ENCODE measurements at places on chromosomes 5 and 9.
A peak's percentile ranks its signal among the peaks of the same experiment; 100 is the strongest.

- no peak for DNase-seq
Observed at GRCh38 chr5:95565280-95565920, 10.5 kb downstream of the ARSK start.

GRCh38 chr9:114080773-114081440 lies 2.8 kb upstream of the AMBP start:
- no peak for DNase-seq

DNA sequence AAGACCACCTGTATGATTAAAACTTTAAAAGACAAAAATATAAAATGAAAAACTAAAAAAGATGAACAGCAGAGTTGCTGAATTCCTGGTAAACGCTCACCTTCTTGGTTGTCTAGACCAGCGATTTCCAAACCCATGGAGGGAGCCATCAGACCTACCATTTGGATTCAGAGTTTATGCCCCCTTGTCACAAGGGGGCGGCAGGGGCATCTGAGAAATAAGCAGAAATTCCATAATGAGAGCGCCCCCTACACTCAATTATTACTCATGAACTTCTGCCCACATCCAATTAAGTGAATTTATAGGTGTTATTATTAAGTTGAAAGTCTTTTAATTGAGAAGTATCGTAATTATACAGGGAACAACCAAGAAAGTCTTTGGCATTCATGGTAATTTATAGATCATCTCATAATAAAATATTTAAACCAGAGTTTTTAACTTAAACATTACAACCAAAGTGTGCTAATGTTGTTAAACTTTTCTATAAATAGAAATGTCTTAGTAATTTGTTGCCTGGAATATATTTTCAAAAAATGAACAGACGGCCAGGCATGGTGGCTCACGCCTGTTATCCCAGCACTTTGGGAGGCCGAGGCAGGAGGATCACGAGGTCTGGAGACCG lies 35.2 kb upstream of the SPATA31C2 start:
- peak; percentile 11 for DNase-seq

DNA sequence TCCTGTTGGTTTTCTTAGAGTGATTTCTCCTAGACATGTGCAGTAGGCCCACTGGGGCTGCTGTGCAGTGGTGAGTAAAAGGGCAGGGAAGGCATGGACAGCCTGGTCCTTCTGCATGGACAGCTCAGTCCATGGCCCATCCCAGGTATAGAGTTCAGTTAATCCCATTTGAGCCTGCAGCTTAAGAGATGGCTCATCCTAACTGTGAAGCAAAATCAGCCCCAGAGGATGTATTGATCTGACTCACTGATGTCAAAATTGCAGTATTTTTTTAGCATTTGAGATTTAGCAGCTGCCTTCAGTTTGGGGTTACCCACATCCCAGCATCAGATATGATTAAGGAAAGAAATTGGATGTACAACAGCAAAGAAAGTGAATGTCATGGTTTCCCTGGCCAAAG lies 93.4 kb downstream of the PDE6A start:
- DNase-seq, result no peak

DNA sequence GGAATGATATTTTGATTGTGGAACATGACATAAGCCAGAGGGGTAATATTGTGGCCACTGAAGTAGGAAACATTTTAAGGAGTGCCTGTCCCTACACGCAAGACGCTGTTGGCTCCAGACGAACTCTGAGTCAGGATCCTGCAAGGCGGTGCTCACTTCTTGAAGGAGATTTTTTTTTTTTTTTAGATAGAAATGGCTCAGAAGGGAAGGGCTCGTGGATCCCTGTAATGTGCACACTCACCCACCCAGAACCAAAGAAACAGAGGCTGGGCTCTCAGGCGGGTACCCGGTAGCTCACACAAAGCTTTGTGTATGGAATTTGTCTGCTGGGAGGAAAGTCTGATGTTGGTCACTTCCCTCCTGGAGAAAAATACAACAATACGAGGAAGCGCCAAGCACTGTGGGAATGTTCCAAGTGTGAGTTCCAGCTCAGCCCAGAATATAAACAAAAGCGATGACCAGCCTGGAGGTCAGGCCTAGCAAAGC lies 25.7 kb downstream of the RAPGEF1 start:
- DNase-seq, result no peak

GRCh38 chr9:18036422-18037187 lies 437.3 kb upstream of the ADAMTSL1 start:
- no peak for DNase-seq

GRCh38 chr9:120926397-120926928 lies at the start of gene TRAF1:
TRAF1 (minus strand) TSS chr9:120926796; CDS start chr9:120926075, 721 bp downstream.
- DNase-seq, result no peak

- no peak for DNase-seq
Observed at GRCh38 chr5:172818081-172818480, 16.0 kb upstream of the ERGIC1 start.

DNA sequence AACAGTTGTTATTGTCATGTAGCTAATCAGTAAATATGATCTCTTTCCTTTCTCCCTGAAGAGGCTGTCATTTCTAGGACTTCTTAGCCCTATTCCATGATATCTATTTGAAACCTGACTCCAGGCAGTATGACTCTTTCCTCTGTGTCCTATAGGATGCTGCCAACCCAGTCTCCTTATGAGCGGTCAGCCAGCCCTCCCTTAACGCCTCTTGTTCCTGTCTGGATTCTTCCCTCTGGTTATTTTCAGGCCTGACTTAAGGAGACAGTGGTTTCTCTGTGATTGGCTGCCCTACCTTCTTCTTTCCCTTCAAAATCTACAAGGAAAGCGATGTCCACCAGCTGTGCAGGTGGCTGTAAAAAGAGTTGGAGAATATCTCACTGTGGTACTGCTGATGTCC lies 19.4 kb upstream of the C5orf63 start:
- no peak for DNase-seq

DNA sequence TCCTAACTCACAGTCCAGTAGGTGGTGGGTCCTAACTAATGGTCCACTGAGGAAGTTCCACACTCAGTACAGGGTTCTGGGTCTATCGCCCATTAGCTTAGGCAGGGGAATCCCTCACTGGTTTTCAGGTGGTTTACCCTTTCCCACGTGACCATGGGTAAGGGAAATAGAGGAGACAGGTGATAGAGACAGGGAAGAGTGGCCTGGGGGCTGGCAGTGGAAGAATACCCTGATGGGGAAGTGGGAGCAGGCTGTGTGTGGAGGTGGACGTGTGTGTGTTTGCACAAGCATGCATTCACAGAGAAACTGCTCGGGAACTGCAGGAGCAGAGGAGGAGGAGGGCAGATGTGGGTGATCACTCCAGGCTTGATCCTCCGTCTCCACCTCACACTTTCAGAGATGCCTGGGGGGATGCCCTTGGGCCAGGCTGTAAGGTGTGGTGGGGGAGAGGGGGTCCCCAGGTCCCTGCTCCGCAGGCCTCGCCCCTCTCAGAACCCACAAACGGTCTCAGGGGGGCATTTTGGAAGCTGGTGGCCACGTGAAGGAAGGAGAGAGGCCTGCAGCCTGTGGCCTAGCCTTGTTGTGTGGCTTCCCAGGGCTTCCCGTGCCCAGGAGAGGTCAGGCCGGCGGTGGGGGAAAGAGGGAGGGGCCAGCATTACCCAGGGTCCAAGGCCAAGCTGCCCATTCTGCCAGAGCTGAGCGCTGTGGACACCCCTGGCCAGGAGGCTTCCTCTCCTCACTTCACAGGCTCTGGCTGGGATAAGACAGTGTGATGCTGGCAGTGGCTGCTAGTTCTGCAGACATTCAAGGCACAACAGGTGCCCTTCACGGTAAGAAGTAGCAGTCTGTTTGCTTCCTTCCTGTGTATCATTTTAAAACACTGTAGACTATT lies 80.0 kb downstream of the OTULIN start:
- no peak for DNase-seq

- no peak for DNase-seq
Observed at GRCh38 chr5:132815454-132815853, 2.4 kb downstream of the SOWAHA start.

DNA sequence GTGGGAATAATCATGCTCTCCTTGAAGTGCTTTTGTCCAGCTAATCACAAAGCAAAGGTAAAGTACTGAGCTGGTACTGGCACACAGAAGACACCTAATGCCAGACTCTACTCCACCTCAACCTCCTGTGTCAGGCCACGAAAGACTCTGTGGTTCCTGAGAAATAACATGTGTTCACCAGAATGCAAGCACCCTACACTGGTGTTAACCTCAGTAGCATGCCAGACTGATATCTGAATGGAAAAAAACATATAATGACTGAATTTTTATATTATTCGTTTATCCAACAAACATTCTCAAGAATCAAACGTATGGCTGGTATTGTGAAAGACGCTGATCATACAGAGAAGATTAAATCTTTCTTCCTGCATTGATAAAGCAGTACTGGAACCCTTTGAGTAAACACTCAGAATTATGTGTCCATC lies 97.1 kb upstream of the IFNE start:
- DNase-seq, result no peak

DNA sequence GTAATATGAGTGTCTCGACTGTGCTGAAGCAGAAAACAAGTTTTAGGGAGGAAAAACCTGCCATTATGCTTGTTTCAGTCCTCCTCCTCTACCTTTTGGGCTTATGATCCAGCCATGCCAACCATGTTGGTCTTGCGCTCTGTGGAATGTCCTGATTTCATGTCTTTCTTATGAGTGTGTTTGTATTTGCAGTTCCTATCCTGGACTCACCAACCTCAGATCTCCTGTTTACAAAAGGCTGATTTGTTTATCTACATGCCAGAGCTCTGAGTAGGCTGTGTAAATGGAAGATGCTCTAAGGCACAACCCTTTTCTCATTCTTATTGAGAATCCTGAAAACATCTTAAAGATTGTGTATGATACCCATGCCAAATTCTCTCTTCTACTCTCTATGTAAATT lies 138.6 kb downstream of the ARHGEF28 start:
- no peak for DNase-seq

DNA sequence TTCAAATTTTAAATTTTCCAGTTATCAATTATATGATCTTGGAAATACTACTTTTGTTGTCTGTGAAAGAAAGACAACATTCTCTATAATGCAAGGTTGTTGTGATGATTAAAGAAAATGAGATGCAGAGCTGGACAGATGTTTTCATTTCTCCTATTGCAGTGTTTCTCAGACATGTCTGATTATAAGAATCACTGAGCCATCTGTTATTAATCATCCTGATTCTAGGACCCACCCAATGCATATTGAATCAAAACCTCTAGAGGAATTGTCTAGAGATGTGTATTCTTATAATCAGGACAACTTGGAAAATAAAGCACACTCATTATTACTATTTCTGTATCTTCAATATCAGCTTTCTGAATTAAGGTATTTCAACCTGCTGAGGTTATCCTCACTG lies 121.1 kb upstream of the ASTN2 start:
- DNase-seq, result no peak

DNA sequence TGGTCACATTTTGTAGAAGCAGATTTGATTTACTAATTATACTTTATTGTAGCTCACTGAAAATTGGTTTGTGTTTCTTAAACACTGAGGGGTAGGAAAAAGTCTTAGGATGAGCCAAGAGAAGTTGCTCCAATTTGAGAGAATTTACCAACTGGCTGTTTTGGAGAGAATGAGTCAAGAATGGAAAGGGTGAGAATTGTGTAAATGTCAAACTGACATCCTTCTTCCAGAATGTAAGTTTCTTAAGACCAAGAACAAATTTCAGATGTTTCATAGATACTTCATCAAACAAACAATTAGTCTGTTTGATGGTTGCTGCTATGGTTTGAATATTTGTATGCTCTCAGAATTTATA lies 106.2 kb upstream of the TXNDC8 start:
- no peak for DNase-seq

DNA sequence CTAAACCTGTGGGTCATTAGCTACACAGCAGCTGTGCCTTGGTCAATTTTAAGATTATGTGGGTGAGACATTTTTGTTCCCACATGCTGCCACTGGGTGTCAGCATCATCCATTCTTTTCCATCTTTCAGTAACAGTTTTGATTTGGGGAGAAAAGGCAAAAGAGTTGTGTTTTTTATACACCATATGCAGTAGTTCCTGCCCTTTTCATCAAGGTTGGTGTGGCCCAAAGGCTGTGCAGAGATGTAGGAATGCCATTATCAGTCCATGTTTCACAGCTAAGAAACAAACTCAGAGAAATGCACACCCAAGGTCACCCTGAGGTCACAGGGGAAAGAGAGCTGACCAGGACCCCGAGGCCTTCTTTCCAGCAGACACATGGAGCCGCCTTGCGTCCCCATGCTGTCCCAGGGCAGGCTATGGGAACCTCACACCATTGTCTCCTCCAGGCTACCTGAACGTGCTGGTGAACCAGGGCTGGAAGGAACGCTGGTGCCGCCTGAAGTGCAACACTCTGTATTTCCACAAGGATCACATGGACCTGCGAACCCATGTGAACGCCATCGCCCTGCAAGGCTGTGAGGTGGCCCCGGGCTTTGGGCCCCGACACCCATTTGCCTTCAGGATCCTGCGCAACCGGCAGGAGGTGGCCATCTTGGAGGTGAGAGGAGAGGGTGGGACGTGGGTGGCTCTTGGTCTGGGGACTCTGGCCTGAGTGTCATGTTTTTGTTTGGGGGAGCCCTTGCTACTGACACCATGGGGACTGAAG lies 27.8 kb upstream of the GRPEL2 start:
- no peak for DNase-seq

DNA sequence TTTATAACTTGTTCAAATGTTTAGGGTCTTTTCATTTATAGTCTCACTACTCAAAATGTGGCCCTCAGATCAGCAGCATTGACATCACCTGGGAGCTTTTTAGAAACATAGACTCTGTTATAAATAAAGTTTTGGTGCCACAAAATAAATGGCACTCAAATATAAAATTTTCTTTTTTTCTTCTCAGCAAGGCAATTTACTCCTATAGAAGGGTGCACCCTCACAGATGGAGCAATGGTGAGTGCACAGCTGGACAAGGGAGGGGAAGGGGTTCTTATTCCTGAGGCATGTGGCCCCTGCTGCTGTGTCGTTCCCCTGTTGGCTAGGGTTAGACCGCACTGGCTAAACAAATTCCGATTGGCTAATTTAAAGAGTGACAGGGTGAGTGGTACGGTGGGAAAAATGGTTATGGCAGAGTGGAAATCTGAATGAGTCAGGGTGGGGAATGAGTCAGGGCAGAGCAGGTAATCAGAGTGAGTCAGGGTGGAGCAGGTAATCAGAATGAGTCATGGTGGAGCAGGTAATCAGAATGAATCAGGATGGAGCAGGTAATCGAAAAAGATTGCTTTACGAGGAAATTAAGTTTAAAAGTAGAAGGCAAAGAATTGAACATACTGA lies 31.8 kb upstream of the C7 start:
- DNase-seq, result no peak

DNA sequence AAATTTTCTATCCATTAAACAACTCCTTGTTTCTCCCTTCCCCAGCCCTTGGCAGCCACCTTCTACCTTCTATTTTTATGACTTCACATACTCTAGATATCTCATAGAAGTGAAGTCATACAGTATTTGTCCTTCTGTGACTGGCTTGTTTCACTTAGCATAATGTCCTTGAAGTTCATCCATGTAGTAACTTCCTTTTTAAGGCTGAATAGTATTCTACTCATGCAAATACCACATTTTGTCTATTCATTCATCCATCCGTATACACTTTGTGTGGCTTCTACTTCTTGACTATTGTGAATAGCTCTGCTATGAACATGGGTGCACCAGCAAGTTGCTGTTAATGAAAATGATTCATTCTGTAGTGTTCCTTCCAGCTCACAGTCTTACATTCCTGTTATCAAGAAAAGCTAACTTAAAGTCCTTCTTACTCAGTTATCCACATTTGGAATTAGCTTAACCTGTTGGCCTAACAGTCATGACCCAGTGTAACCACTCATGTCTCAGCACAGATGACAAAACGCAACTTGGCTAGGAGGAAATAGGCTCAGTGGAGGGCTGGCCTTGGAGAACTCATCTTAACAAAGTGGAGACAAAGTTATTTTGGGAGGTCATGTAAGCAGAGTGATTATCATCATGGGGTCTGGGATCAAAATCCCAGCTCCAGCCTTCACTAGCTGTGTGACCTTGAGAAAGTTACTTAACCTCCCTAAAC lies 129.7 kb upstream of the MAP3K1 start:
- no peak for DNase-seq
